ENCODE measurements at places on chromosomes 13 and 19. TPM values are rescaled to one million over a fixed set of nuclear protein-coding genes. Genes with fewer than 3 reads are reported as not detected.

Gene RUVBL2
- 241 TPM for total RNA-seq

Gene C19orf81
- 12.5 TPM for total RNA-seq

Gene MISP
- 105 TPM for total RNA-seq

Gene ZNF544
- 21.7 TPM for total RNA-seq

Gene FFAR2
- not detected for total RNA-seq

Gene C19orf67
- total RNA-seq = not detected

Gene TINCR
- total RNA-seq = 1.4 TPM

Gene CEBPA
- total RNA-seq = 11.2 TPM

Gene TEKTIP1
- not detected for total RNA-seq

Gene CILP2
- total RNA-seq = 0.38 TPM

Gene CD70
- 21.5 TPM for total RNA-seq

Gene ZNF563
- not detected for total RNA-seq

Gene LAIR1
- total RNA-seq = not detected

Gene SHISA7
- total RNA-seq = not detected

Gene EDNRB
- total RNA-seq = not detected

Gene CEACAM16
- total RNA-seq = 0.19 TPM

Gene MBD3L1
- total RNA-seq = not detected

Gene GIPR
- 3.3 TPM for total RNA-seq

Gene SULT2A1
- not detected for total RNA-seq

Gene CCL25
- total RNA-seq = not detected

Gene CD79A
- 0.66 TPM for total RNA-seq

All from A549 treated with ZK216348 at 1 μM for 4 hours (cell line).